ENCODE measurements at places on chromosomes 5 and 9.

DNA sequence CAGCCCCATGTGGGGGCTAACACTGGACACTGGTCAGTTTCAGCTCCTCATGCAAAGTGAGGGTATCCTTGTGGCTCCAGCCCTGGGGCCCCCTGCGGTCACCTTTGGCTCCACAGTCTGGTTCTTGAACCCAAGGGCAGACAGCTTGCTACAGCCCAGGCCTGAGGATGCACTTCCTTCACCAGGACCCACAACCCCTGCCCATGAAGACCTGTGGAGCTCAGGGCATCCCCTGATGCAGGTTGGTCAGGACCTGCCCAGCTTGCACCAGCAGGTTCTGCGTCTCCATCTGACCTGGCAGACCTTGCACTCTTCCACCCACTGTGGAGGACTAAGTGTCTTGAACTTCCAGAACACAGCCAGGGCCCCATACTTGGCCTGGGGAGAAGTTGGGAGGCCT lies 3.7 kb upstream of the MRNIP start:
- no peak for DNase-seq

- DNase-seq: no peak
These were observed 81.9 kb upstream of the DHFR start for GRCh38 chr5:80736730-80737129.

- no peak for DNase-seq
These were observed 33.0 kb upstream of the CTXN3 start for GRCh38 chr5:127615916-127616315.

DNA sequence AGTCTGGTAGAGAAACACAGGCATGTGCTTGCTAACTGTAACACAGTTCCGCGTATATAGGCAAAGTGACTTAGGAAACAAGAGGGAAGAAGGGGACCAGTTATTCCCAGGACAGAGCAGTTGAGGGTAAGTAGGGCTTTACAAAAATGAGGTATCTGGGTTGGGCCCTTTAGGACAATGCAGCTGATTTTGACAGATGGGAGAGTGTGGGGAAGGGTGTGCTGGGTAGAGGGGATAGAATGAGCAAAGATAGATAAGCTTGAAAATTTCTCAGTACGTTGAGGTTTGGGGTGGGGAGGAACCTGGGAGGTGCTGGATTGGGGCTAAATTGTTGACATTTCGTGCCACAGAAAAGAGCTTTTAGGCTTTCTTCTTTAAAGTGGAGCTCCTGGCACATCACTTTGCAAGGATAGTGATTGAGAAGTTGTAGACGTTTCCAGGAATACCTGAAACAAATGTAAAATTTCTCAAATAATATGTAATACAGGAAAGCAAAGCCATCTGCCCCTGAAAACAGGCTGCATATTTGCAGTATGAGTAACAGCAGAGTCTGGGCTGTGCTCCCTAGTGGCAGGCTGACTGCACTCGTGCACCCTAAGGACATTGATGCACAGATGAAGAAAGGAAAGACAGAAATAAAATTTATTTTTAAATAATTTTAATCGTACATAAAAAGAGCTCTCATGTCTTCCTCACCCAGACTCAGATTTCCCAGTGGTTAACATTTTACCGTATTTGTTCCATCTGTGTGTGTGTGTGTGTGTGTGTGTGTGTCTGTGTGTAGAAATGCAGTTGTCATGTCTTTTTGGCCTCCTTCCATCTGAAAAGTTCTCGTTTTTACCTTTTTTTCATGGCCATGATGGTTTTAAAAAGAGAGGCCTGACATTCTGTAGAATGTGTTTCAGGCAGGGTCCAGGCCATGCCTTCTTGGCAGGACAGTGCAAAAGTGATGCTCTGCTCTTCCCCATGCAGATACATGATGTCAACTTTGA lies 144.9 kb upstream of the DMRT1 start:
- DNase-seq: no peak

- no peak for DNase-seq
These were observed 109.3 kb downstream of the JAKMIP2 start for GRCh38 chr5:147673266-147673665.

GRCh38 chr5:139717221-139717620 lies 69.1 kb downstream of the CXXC5 start:
- no peak for DNase-seq

GRCh38 chr9:96859461-96860198 lies 5.3 kb upstream of the ZNF782 start:
- no peak for DNase-seq

DNA sequence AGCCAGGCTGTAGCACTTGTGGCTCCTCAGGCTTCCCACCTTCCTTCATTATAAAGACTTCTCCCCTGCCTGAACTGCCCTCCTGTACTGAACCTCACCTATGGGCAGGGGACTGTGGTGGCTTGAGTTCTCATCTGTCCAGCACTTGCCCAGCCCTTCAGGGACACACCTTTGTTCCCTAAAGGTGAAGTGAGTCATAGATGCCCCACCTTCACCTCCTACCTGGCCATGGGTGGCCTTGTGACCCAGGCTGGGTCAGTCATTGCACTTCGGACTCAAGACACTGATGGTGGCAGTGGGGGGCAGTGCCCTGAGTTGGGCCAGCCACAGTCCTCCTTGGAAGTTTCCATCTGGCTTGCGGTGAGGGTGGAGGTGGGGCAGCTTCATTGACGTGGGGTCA lies 26.1 kb upstream of the PSD2 start:
- no peak for DNase-seq

DNA sequence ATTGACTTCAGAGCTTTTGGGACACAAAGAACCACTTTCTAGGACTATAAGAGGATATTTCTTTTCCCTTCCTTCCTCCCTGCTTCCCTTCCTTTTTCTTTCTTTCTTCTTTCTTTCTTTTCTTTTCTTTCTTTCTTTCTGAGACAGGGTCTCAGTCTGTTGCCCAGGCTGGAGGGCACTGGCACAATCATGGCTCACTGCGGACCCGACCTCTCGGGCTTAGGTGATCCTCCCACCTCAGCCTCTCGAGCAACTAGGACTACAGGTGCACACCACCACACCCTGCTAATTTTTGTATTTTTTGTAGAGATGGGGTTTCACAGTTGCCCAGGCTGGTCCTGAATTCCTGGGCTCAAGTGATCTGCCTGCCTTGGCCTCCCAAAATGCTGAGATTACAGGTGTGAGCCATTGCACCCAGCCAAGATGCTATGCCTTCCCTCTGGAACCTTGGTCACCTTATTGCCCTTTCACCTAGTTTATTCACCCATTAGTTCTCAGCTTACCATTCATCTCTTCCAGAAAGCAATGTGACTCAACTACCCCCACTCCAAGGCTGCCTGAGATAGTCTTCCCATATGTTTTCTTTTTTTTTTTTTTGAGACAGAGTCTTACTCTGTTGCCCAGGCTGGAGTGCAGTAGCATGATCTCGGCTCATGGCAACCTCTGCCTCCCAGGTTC lies 10.1 kb downstream of the PLIN2 start:
- DNase-seq: no peak

DNA sequence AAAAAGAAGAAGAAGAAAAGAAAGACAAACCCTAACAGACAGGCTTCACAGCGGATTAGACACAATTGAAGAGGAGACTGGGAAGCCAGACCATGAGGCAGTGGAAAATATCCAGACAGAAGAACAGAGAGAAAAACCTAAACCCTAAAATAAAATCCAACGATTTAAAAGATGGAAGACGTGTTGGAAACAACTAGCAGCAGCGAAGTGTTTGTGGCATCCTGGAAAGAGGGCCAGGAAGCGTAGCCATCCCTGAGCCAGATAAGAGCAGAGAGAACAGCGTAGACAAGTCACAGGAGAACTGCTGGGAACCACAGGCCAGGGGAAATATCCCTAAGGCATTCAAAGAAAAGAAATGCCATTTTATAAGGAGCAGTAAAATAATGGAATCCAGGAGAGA lies 39.7 kb upstream of the NKD2 start:
- no peak for DNase-seq

DNA sequence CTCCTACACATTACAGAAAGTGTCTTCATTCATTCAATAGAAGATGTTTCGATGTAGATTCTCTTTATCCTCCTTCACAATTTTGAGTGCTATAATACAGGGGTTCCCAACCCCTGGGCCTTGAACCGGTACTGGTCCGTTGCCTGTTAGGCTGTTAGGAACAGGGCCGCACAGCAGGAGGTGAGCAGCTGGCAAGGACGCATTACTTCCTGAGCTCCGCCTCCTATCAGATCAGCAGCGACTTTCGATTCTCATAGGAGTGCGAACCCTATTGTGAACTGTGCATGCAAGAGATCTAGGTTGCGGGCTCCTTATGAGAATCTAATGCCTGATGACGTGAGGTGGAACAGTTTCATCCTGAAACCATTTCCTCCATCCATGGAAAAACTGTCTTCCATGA lies 153.0 kb upstream of the SMC2 start:
- DNase-seq: no peak

- no peak for DNase-seq
These were observed 1.3 kb downstream of the FBXL7 start for GRCh38 chr5:15501091-15501791.

DNA sequence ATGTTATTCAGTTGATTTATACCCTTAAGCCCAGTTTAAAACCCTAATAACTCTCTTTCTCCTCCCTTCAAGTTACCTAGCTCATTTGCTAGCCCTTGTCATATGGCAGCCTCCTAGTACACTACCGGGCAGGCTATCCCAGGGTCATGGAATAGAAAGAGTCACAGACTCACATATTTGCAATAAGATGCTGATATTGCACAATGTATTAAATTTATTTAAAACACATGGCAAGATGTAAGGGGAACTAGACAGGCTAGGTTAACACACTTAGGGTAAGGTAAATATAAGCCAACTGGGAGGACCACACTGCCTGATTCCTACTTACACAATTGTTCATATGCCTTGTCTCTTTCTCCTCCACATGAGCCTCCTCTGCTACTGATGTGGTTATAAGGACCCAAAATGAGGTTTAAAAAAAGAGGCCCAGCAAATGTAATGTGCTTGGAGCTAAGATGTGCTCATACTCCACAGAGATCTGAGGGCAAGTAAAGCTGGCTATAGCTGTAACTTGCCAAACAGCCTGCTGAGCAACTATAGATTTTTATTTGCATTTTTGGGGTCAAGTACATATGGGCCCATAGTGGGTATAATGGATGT lies 130.0 kb downstream of the ENC1 start:
- no peak for DNase-seq

DNA sequence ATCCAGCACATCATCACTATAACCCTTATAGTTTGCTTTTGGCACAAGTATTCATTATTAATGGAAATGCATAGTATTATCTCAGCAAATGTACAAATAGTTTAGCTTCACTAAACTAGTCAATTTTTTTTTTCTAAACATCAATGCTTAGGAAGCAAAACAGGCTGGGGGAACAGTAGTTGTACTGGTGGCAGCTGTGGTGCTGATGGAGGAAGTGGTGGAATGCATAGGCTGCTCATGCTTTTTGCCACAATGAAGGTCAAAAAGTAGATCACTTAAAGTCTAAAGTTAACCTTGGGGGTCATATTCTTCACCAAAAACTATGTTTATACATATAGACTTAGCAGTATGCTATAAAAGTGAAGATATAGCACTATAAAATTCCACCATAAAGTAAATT lies 36.3 kb upstream of the CDKN2B start:
- no peak for DNase-seq

DNA sequence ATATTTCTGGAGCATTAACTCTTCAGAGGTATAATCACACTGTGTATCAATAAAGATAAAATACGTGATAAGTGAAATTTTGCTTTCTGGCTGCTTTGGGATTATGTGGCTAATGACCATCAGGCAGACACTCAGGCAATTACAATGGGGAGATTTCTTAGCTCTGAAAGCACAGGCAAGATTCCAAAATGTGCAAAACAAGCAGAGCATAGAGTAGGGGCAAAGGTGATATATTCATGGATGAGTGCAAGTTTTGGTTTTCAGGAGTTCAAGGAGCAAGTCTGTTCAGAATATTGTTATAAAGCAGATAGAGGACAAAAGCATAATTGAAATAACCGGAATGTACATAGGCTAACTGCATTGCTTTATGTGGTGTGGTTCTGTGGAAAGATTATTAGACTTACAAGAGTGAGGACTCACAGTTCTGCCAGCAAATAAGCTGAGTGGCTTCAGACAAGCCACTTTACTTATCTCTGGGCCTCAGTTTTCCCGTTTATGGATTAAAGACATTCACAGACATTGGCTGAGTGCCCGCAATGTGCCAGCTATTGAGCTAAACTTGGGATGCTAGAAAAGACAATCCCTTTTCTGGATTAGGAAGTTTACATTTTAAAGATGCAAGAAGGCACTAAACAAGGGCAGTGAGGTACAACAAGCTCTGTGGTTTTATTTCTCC lies 945.6 kb upstream of the ARRDC3 start:
- DNase-seq: no peak

Measured in stimulated activated CD4-positive, alpha-beta T cell treated with anti-CD3 and anti-CD28 coated beads, Interleukin-1b, Interleukin-23, amount 100 ng/mL, for 48 hours (primary cell).